ENCODE measurements at places on chromosomes 13 and 19.

GRCh38 chr19:3146677-3147100 lies 10.9 kb downstream of the GNA15 start:
- peak; percentile 16 for DNase-seq

DNA sequence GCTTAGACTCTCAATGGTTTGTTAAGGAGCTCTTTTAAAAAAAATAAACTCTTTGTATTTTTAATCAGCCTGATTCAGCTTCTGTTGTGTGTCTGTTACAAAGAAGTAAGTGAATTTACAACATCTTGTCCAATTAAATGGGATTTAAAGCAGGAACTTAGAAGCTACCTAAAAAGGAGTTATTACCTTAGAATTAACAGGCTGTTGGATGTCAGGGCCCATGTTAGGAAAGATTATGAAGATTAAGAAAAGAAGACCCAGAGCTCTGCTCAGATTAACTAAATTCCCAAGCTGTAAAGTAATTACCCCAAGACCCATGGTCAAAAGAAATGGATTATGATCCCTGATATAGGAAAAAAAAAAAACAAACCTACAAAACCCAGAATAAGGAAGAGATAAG lies 44.1 kb upstream of the ZNF780A start:
- DNase-seq = no peak

- DNase-seq = no peak
Measured at GRCh38 chr13:103799028-103799427, 732.8 kb upstream of the SLC10A2 start.

DNA sequence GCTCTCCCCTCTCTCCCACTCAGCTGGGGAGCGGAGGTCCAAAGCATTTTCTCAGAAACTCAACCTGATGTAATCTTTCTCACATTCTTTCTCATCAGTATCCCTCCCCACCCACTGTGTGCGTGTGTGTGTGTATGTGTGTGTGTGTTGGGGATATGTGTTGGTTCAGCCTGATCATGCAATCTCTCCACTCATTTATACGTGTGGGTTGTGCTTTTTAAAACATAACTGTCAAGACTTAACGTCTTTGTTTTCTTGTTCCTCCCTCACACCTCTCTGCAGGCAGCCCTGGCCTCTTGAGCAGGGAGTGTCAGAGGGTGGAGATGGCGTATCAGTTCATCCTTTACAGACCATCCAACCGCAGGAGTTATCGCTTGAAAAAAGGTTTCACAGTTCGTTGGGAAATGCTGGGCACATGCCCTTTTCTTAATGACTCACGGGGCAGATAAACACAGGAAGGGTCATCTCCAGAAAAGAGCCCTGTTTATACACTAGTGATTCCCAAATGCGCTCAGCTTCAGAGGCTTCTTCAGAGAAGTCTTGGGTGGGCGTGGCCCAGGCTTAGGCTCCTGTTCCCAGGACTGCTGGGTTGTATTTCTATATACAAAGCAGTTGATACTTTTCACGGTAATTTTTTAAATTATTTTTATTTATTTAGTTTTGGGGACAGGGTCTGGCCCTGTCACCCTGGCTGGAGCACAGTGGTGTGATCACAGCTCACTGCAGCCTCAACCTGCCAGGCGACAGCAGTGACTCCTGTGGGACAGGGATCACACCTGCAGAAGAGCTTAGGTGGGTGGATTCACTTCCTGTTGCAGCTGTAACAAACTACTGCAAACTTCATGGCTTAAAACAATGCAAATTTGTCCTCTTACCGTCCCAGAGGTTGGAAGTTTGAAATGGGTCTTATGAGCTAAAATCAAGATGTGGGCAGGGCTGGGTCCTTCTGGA lies 60.3 kb downstream of the CCDC70 start:
- DNase-seq = no peak

GRCh38 chr19:29088761-29089160 lies 124.2 kb downstream of the UQCRFS1 start:
- DNase-seq = no peak
